ENCODE measurements at places on chromosomes 7 and 10.

GRCh38 chr7:114789161-114789560 lies 132.7 kb upstream of the MDFIC start:
- DNase-seq: no peak

DNA sequence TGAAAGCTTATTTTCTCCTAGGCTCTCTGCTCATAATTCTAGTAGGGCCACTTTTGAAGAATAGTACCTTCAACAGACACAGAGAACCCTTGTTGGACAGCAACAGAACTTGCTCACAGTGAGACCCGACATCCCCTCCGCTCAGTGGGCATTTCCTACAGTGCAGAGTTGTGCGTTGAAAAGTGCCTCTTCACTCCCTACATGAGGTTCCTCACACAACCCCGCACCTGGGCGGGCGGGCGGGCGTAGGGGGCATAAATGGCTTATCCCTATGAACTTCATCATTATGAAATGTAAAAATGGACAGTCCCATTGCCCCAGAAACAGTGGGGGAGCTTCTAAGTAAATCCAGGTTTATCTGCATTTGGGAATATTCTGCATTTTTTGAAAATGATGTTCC lies 174.9 kb downstream of the MGMT start:
- DNase-seq: no peak

DNA sequence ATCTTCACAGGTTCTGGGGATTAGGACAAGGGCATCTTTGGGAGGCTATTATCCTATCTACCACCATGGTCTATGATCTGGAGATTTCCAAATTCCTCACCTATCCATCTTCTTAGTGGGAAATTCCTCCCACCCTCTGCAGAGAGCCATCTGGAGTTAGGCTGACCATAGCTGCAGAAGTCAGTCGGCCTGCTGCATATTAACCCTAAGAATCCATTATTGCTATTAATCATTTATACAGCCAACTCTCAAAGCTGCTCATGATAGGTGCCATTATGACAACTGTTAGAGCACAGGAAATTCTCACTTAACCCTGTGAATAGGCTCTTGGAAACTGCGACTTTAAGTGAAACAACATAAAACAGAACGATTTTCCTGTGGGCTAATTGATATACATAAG lies 60.4 kb downstream of the FRMD4A start:
- DNase-seq: no peak

GRCh38 chr10:61663466-61663865 lies 737 bp downstream of the CABCOCO1 start:
- no peak for DNase-seq

- no peak for DNase-seq
Measured at GRCh38 chr7:151853896-151854719, 22.8 kb downstream of the PRKAG2 start.

DNA sequence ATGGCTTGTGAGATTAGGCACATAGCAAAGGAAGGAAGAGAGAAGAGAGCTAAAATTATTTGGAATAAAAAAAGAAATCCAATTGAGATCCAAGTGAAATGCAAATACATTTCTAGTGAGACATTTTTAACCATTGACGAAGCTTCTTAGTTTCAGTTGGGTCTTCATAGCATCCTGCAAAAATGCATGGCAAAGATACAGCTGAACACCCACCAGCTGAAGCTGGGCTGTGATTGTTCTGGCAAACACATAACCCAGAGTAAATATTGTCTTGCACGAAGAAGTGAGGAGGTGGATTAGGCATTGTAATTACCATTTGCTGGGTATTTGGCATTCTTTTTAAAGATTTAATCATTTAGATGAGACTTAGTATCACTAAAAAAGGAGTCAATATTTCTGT lies 409.4 kb downstream of the GRM8 start:
- peak; percentile 13 for DNase-seq

- no peak for DNase-seq
Measured at GRCh38 chr7:156386097-156386496, 254.5 kb upstream of the RNF32 start.

GRCh38 chr7:95682913-95683312 lies 86.6 kb upstream of the PDK4 start:
- DNase-seq: no peak

DNA sequence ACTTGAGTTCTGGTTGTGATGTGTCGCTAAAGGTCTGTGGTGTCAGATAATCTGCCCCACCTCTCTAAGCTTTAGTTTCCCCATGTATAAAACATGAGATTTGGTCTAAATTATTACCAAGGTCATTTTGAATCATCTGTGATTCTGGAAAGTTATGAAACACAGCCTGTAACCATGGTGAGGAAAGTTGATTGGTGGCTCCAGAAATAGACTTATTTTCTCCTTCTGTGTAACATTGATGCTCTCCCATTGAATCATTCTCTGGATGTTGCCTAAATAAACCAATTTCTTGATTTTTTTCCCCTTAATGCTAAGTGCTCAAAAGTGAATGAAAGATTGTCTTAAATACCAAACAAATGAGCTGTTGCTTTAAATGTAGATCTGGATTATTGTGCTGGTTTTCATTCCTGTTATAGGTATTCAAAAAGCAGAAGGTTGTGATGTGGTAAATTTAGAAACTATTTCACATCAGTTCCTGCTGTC lies 30.0 kb upstream of the PCGF5 start:
- no peak for DNase-seq

- DNase-seq: no peak
Measured at GRCh38 chr7:8129318-8129659, 132.7 kb downstream of the ICA1 start.

DNA sequence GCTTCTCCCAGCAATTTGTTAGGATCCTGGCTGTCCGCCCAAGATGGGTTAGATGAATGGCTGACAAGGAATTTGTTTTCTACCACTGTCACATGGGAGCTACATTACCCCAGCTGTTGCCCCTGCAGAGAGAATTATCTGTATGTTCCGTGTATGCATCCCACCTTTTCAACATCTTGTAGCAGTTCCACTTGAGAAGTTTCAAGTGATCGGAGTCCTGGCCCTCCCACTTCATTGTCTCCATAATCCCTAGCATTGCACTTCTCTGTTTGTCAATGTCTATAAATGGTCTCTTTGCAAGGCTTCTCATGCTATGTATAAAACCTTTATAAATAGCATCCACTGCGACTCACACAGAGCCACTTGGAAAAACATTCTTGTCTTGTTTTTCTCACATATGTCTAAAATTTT lies 972.5 kb downstream of the CNTNAP2 start:
- DNase-seq: no peak

- no peak for DNase-seq
Measured at GRCh38 chr7:140237390-140237789, 60.6 kb upstream of the KDM7A start.

DNA sequence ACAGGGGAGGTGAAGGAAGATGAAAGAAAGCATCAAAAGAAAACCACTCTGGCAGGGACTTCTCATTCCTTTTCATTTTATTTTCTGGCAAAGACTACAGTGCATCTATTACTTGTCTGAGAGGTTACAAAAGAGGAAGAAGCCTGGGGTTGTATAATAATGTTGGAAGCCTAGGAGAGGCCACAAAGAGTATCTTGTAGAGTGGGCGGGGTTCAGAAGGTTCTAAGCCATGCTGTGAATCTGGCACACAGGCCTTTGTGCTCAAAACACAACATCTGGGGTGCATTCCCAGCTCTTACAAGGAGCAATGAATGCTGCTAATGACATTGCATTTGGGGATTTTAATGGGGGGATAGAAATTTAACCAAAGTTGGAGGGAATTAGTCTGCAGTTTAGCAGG lies 49.4 kb downstream of the MRPL32 start:
- no peak for DNase-seq

DNA sequence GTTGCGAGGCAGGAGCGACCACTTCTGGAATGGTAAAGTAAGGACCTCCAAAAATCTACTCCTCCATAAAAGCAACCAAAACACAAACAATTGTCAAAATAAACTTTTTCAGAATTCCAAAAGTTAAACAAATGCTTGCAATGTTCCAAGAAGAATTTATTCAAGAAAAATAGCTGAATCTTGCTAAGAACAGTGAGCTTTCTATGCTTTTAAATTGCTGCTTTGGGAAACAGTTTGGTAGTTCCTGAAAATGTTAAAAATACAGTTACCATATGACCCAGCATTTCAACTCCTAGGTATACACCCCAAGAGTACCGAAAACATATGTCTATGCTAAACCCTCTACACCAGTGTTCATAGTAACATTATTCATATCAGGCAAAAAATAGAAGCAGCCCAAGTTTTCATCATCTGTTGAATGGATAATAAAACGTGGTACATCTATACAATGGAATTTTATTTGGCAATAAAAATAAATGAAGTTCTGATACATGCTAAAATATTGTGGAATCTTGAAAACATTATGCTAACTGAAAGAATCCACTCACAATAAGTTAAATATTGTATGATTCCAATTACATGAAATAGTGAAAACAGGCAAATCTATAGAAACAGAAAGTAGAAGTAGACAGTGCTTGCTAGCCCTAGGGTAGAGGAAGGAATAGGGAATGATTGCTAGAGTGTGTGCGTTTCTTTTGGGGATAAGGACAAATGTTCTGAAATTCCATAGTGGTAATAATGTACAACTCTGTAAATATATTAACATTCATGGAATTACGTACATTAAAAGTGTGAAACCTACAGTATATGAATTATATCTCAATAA lies 57.0 kb downstream of the LRRN3 start:
- no peak for DNase-seq

DNA sequence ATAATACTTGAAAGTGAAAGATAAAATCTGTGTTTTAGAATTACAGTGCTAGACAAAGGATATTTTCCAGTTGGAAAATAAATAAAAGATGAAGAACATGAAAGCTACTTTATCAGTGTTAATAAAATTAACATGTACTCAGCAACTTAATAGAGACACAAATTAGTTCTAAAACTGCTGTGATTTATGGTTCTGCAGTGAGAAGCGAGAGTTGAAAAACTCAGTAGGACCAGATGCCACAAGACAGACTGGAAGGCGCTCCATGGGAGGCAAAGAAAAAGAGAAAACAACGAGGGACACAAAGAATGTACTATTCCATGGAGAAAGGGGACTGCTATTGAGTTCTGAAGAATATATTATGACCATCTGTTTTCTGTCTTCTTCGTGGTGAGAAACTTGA lies 590.4 kb downstream of the PHTF2 start:
- no peak for DNase-seq

- no peak for DNase-seq
Measured at GRCh38 chr10:36030516-36030915, 388.4 kb upstream of the FZD8 start.

- DNase-seq: no peak
Measured at GRCh38 chr7:45597286-45597984, 23.3 kb downstream of the ADCY1 start.

GRCh38 chr7:84783141-84783778 lies 403.6 kb downstream of the SEMA3D start:
- peak; percentile 16 for DNase-seq

GRCh38 chr10:117504562-117504961 lies 38.0 kb upstream of the EMX2 start:
- no peak for DNase-seq

GRCh38 chr10:14975672-14976273 lies 16.6 kb downstream of the MEIG1 start:
- no peak for DNase-seq

DNA sequence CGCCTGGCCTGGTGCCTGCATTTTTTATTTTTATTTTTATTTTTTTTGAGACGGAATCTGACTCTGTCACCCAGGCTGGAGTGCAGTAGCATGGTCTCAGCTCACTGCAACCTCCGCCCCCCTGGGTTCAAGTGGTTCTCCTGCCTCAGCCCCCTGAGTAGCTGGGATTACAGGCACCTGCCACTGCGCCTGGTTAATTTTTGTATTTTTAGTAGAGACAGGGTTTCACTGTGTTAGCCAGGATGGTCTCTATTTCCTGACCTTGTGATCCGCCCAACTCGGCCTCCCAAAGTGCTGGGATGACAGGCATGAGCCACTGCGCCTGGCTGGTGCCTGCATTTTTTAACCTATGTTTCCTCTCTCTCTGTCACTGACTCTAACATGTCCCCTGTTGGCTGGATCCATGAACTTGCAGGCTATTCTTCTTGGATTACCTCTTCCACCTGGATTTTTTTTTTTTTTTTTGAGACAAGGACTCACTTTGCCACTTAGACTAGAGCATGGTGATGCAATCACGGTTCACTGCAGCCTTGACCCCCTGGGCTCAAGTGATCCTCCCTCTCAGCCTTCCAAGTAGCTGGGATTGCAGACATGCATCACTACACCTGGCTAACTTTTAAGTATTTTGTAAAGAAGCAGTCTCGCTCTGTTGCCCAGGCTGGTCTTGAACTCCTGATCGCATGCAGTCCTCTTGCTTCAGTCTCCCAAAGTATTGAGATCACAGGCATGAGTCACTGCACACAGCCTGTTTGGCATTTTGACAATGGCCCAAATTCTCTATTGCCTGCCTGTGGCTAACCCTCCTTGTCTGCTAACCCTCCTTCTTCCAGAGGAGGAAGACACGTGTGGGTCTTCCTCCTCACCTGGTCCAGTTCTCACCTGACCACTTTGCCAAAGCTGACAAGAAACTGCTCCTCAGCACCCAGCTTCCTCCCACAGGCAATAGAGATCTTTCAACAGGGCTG lies 23.0 kb upstream of the PRPF18 start:
- peak; percentile 79 for DNase-seq

DNA sequence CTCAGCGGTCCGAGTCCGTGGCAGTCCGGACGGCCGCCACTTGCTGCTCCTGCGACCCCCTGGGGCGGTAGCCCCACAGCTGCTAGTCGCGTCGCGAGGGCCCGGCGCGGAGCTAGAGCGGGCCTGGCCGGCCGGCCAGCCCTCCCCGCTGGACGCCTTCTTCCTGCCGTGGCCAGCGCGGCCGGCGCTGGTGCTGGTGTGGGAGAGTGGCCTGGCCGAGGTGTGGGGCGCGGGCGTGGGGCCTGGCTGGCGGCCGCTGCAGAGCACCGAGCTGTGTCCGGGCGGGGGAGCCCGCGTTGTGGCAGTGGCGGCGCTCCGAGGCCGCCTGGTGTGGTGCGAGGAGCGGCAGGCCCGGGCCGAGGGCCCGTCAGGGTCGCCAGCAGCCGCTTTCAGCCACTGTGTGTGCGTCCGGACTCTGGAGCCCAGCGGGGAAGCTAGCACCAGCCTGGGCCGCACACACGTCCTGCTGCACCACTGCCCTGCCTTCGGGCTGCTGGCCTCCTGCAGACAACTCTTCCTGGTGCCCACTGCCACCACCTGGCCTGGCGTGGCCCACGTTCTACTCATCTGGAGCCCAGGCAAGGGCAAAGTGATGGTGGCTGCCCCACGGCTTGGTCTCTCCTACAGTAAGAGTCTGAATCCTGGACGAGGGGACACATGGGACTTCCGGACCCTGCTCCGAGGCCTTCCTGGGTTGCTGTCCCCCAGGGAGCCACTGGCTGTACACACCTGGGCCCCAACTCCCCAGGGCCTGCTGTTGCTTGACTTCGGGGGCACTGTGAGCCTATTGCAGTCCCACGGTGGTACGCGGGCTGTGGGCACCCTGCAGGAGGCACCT lies 631 bp downstream of the HPS6 start:
- peak; percentile 4 for DNase-seq
